ENCODE measurements at places on chromosomes 2 and 18.
A peak's percentile ranks its signal among the peaks of the same experiment; 100 is the strongest.

- no peak for DNase-seq
Observed at GRCh38 chr2:119446037-119446436, 14.4 kb downstream of the TMEM37 start.

- DNase-seq = no peak
Observed at GRCh38 chr2:206095536-206096332, 9.8 kb upstream of the INO80D start.

- DNase-seq = no peak
Observed at GRCh38 chr18:56327191-56327885, 311.1 kb downstream of the TXNL1 start.

DNA sequence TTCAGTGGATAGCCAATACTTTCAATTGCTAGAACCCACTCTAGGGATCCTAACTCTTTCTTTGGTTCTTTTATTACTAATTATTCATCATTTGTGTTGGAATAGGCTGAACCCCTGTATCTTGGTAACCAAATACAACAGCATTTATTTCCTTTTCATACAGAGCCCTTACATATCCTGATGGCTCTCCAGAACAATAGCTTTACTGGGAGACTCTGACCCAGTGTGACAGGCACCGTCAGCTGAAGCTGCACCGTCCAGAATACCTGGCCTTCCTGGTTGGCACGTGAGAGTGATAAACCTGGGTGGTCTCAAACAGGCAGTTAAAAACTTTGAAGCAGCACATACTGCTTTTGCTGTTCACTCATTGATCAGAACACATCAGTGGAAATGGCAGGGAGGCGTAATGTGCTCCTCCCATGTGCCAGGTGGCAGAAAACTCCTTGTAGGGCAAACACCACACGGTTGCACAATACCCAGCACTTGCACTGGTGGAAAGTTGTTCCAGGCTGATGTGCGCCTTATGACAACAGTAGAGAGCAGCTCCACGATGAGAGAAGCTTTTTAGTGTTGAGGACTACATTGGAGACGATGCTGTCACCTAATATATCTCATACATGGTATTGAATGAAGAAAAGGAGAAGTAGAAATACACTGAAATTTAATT is 456.2 kb downstream of the PARD3B start:
- no peak for DNase-seq

DNA sequence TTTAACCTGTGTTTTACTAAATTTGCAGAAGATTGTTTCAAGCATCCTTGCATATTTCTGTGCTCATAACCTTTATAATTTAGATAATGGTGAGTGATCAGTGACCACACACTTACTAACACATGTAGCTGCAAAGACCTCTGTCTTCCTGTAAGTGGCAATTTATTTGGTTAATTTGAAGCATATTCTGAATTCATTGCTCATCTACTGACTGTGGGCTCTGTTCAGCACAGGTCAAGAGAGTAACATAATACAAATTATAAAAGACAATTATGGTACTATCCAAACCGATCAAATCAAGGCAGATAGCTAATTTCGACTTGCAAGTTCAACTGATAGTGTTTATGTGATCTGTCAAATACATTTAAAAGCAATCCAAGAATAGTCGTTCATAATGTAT is 223.9 kb upstream of the FAM98A start:
- DNase-seq = no peak

- DNase-seq = no peak
Observed at GRCh38 chr2:36223259-36223658, 132.3 kb upstream of the CRIM1 start.

DNA sequence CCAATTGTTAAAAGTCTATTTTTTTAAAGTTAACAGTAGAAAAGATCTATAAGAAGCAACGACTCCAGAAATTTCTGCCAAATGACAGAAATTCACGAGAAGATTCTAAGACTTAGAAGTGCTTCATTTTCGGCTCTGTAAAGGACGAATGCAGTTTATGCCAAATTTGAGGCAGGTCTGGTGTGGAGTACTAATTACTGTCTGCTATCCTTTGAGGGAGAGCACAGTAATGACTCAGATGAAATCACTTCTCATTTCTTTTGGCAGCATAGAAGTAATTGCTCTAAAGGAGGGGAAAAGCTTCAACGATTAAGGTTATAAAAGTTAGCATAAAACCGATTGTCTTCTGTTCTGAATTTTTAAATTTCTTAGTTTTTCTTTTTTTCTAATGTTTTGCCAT is 11.4 kb downstream of the G6PC2 start:
- DNase-seq = no peak

GRCh38 chr18:3234457-3234856 is 13.1 kb upstream of the MYL12A start:
- no peak for DNase-seq

DNA sequence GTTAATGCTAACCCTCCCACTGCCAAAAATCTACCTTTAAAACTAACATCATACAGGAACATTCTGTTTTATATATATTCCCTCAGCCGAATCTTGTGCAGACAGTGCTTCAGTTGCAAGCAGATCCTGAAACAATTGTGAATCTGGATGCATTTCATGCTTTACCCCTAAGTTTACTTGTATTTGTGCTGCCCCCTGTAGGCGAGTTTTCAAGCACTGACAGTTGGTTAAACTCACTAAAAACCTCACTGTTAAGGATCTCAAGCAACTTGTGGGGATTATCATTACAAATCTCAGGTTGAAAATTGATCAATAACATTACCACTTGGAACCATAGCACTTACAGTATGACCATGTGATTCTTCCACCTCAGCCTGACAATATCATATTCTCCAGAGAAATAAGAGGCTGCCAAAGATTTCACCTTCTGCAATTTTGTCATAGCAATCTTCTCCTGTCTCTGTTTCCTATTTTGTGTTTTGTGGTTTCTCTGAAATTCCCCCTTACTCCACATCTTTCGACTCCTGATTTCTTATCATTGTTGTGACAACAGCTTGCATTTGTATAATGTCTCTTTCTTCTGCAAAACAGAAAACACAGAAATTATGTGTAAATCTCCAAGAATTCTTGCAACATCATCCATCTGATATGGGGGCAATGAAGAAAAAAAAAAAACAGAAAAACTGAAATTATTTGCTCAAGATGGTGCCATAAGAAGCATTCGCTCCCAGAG is 354.6 kb upstream of the SETBP1 start:
- peak; percentile 33 for DNase-seq

GRCh38 chr2:64731746-64732145 is 78.0 kb upstream of the SERTAD2 start:
- DNase-seq = no peak

DNA sequence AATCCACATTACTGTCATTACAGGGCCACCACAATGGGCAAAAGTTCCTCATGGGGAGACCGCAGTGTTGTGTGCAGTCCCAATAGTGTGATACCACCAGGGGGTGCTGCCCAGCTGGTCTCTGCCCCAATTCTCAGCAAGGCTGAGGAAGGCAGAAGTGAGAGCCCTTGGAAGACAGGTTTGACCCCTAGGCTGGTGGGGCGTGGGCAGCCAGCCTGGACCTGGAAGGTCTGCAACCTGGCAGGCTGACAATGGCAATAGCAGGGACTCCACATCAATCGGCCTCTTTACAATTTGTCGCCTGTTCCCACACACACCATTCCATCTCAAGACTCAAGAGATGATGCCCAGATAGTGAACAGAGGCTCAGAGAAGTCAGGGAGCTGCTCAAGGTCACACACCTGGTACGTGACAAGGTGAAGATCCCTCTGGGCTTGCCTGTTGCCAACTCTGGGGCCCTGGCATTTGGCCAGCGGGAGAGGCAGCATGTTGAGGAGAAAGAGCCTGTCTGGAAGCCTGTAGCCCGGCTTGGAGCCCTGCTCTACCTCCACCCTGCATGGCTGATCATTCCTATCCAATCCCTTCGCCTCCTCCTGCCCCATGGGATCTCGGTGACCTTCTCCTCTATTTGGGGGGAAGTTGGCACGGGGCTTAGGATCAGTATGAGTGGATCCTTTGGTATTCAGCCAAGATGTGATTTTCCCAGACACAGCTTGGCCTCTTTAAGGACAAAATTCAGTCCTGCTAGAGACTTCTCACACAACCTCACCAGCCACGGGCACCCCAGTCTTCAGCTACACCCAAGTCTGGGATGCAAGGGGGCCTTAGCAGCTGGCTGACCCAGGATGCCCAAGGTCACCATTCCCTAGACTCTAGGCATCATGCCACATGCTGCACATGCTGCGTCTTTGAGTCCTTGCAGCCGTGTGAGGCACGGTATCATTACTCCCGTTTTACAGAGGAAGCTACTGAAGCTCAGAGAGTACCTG is 2.9 kb upstream of the ATOH8 start:
- DNase-seq = peak; percentile 69

DNA sequence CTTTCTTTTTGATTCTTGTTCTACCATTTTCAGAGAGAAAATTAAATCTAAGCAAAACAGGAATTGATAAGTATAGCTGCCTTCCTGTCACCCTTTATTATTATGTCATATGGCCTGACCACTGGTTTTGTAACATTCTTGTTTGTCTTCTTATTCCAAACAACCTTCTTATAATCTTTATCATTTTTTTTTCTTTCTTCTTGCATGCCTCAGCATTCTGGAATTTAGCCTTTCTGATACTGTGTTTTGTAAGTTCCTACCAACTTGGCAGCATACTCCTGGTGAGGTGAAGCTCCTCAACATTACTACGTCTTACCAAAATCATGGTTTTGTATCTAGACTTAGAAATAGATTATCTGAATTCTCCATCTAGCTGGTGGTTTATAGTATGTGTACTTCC is 199.2 kb downstream of the CAMKMT start:
- DNase-seq = no peak

DNA sequence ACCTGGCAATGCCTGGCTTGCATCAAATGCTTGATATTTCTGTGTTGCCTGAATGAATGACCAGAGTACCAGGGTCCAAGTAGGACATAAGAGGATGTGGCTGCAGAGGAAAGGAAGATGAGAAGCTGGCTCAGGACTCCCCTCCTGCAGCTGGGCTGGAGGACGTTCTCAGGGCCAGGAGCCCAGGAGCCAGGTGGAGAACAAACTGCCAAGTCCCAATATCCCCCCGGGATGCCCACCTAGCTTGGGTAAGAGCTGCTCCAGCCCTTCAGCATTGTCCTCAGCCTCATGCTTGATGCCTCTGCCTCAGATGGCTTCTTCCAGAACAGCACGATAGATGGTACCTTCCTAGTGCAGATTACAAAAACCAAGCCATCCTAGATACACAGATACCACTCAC is 8.6 kb upstream of the ATP6V1B1 start:
- DNase-seq = no peak

- no peak for DNase-seq
Observed at GRCh38 chr2:186980787-186981550, 132.0 kb upstream of the ZSWIM2 start.

- DNase-seq = no peak
Observed at GRCh38 chr18:72100465-72101004, 443.6 kb downstream of the CBLN2 start.

DNA sequence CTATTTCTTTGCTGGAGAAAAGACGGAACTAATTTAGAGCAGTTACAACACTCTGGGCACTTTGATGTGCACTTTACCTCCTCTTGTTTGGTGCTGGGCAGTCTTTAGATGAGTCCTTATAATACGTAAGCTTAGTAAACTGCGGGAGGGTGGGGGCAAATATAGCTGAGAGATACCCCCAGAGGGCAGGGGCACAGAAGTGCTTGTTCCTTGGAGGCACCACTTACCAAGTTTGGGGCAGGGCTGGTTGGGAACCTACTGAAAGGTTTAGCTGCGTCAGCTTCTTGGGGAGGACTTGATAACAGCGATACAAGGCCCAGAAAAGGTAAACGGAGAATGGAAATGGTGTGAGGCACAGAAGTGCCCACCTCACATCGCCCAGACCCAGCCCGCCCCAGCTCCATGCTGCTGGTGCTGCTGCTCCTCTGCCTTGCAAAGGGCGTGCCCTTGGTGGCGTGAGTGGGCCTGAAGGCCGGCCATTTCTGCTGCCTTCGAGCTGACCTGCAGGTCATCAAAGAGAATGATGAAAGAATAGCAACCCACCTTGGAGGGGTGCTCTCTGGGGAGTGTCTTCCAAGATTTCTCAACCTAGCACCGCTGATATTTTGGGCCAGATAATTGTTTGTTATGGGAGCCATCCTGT is 128.2 kb upstream of the EML6 start:
- no peak for DNase-seq

DNA sequence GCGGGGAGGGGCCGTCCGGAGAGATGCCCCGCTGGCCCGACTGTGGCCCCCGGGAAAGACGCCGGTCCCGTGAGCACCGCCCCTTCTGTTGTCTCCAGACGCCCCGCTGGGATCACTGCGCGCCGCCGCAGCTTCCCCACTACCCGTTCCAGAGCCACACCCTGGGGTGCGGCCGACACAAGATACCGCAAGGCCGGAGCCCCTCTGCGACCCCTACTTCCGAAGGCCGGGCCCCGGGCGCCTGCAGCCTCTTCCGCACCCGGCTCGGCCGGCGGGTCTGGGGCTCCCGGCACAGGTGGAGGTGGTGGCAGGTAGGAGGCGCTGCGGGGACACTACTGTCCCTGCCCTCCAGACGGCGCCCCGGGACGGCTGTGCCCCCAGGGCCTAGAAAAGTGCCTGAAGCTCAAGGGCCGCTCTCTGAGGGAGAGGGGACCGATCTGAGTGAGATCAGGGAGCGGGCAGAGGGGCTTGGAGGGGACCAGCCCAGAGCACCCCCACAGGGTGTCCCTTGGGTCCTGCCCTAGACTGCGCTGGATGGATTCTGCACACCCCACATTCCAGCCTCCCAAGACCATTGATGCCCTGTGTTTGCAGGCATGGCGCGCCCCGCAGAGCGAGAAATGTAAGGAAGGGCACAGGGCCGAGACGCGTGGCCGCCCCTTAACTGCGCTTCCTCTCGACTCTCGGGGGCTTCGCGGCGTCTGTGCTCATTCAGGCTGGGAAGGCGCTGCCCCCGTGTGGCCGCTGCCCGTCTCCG is 80.0 kb downstream of the GFPT1 start:
- DNase-seq = peak; percentile 93

DNA sequence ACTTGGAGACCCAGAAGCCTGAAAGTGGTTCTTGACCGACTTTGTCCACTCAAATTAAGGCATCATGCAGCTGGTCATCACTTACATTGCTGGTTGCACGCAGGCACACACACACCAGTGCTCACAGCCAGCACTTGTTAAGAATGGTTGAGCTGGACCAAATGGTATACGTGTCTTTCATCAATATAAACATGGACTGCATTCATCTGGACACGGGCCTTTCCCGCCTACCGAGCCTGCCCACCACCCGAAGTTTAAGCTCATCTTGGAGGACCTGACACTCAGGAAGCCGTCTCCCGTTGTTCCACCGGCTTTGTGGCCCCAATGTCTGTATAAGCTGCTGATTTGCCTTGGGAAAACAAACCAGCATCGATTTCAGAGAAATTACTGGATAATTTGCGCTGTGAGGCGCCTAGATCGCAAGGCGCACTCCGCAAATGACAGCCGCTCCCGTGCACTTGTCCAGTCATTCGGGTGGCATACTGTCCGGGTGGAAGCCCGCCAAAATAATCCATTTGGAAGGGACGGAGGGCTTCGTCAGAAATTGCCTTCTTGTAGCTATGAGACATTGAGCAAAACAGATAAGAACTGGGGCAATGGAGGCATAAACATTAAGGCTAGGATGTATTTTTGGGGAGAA is 40.1 kb upstream of the AKAIN1 start:
- DNase-seq = peak; percentile 72

- DNase-seq = no peak
Observed at GRCh38 chr18:59352250-59352855, 6.7 kb downstream of the LMAN1 start.

Measured in D341Med (cell line).